ENCODE measurements at places on chromosomes 2 and 18.

DNA sequence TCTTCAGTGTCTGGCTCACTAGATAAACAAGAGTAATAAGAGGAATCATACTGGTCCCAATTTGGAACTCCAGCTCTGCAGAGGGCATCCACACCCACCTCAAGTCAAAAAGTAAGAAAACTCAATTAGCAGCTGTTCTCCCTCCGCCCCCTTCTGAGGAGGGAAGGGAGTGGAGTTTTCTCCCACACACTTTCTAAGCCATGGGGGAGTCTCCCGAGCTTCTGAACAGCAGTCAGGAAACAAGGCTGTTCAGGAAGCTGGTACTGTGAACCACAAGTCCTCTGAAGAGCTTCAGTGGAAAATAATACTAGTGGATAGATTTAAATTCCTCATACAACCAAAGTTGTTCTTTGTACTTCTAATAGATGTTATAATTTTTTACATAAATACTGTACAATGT lies 32.9 kb upstream of the SPTBN1 start:
- DNase-seq = no peak

DNA sequence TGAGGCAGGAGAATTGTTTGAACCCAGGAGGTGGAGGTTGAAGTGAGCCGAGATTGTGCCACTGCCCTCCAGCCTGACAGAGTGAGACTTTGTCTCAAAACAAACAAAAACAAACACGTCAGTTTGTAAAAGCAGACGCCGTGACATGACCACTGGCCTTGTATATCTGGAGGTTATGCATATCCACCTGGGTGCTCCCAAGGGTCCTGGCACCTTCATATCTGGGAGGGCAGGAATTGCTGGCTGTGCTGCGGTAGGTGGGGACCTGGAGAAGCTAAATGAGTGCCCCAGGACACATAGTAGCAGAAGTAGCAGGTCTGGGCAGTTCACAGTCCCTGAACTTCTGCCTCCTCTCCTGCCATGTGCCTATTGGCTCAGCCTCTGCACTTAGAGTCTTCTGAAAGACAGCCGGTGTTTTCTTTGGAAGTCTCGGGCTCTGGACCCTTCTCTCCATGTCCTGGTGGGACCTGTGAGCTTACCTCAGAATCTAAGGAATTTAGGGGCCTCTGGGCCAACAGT lies 30.9 kb upstream of the IL1R2 start:
- DNase-seq = no peak

DNA sequence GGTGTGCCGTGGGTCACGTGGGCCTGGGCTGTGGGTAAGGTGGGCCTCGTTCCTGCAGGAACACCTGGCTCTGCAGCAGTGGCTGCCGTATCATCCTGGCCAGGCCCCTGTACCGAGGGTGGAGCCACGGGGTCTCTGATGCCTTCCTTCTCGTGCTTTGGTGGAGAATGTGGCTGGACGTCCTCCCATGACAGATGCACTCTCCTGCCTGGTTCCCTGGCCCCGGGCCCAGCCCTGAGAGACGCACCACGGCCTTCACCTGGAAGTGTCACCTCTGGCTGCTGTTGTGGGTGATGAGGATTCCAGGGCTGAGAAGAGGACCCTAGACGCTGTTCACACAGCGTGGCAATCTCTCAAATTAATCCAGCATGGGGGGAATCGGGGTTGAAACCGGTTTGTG lies 49.5 kb downstream of the NFATC1 start:
- DNase-seq = no peak

- no peak for DNase-seq
These were observed 1.2 kb downstream of the KCNF1 start for GRCh38 chr2:10912796-10913455.

- DNase-seq = peak; percentile 4
These were observed 643.1 kb downstream of the CNTNAP5 start for GRCh38 chr2:124668161-124668560.

- no peak for DNase-seq
These were observed 1.7 kb downstream of the SLC8A1 start for GRCh38 chr2:40450066-40450795.

- DNase-seq = no peak
These were observed 273.6 kb downstream of the PIEZO2 start for GRCh38 chr18:10875811-10876210.

GRCh38 chr2:49271060-49271606 lies 116.8 kb upstream of the FSHR start:
- no peak for DNase-seq

DNA sequence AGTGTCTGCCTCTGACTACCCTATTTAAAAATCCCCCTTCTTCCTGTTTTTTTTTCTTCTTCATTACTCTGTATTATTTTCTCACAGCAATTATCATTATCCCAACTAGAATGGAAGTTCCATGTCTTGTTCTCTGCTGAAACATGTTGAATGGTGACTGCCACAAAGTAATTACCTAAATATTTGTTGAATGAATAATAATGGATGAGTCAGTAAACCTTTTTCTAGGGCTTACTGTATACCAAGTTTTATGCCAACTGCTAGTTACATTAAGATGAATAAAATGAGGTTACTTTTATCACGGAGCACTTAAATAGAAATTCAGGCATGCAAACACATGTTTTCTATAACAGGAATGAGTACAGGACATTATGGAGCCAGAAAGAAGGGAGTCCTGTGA lies 490.6 kb downstream of the THSD7B start:
- DNase-seq = no peak

DNA sequence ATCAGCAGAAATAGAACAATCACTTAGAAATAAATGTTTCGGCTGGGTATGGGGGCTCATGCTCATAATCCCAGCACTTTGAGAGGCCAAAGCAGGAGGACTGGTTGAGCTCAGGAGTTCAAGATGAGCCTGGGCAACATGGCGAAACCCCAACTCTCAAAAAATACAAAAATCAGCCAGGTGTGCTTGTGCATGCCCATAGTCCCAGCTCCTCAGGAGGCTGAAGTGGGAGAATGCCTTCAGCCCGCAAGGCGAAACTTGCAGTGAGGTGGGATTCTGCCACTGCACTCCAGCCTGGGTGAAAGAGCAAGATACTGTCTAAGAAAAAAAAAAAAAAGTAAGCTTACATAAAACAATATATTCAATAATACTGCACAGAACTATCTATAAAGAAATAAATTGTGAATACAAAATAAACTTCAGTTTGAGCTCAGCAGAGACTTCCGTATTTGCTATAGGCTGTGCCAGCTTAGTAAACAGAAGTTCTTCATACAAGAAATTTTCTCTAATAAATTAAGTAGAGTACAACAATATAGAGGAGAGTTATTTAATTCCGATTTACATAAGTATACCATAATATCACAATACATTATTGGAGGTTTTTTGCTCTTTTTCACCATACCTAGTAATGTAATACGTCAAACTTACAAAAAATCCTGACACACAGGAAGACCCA lies 43.6 kb downstream of the SRBD1 start:
- no peak for DNase-seq

GRCh38 chr2:138670734-138671133 lies 109.5 kb downstream of the NXPH2 start:
- no peak for DNase-seq

- no peak for DNase-seq
These were observed 31.5 kb downstream of the DOCK10 start for GRCh38 chr2:225010804-225011203.

DNA sequence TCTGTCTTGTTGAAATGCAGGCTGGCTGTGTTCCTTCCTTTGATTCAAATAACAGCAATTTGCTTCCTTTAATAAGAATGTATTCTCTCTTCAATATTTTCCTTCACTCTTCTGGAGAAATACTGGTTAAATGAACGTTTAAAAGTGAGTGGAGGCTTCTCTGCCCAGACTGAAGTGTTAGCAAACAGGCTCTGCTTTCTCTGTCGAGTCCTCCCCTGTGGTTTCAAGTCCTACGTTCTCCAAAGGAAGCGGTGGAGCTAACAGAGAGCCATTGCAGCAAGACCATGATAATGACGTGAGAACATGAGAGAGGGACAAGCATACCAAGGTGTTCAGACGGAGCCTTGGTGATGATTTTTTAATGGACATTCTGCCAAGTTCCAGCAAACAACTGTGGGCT lies 26.2 kb upstream of the PID1 start:
- no peak for DNase-seq

DNA sequence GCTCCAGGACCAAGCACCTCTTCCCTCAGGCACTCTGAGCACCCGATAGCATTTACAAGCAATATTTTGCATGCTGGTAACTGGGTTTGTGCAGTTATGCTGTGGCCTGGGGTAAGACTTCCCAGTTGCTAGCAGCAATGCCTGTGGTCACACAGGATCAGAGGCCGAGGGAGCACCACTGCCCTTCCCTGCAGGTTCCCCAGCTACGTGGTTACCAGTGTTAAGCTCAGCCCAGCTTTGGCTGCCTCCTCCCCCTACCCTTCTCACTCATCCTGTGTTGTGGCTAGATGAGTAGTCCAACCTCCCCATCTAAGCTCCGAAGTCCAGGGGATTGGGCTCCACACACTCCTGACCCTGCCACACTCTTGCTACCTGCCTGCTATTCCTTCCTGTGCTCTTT lies 141.1 kb downstream of the CELF4 start:
- no peak for DNase-seq

GRCh38 chr18:21071071-21071470 lies 40.5 kb downstream of the ROCK1 start:
- no peak for DNase-seq

DNA sequence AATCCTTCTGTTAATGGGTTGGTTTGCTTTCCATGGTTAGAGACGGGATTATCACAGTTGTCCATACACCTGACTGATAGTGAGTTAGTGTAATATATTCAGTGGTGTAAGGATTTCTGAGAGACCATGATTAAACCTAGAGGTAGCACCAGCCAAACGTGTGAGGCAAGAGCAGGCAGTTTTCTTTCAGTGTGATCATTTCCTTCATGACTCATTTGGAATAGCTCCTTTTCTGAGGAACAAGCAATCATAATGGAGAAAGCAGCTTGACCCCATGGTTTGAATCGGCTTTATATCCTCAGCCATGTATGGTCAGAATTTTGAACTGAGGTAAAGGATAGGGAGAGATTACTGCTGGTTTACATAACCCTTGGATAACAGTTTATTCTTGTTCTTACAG lies 2.9 kb downstream of the MXD1 start:
- peak; percentile 79 for DNase-seq

- no peak for DNase-seq
These were observed 30.7 kb upstream of the SLC35F6 start for GRCh38 chr2:26733413-26733812.
